ENCODE measurements at places on chromosomes 2 and 18.

DNA sequence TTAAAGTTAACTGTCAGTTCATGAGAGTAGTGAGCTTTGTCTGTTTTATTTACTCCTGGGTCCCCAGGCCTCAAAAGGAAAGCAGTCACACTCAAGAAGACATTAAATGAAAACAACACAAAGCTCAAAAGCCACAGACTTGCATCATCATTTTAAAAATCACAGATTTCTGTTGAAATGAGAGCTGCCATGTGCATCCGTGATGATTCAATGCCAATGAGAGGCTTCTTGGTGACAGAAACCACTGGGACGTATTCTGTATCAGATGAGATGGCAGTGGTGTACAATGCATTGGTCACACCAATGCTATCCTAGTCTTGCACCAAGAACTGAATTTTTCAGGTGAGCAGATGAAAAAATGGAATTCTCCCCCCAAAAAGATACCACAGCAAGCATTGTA, 204.8 kb downstream of the ANAPC1 start:
- DNase-seq, result no peak

DNA sequence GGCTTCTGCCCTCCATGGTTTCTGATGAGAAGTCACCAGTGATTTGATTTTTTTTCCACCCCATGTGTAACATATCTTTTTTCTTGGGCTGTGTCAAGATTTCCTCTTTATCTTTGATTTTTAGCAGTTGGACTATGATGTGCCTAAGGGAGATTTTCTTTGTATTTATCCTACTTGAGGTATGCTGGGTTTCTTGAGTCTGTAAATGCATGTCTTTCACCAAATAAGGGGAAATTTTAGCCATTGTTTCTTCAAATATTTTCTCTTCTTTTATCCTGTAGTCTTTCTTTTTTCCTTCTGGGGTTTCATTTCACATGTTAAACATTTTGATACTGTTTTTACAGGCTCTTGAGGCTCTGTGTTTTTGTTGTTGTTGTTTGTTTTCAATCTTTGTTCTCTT, 33.7 kb upstream of the PLB1 start:
- DNase-seq, result no peak

GRCh38 chr2:10987861-10988260, 76.1 kb downstream of the KCNF1 start:
- DNase-seq, result no peak

GRCh38 chr18:79519751-79520477, 124.2 kb downstream of the NFATC1 start:
- DNase-seq, result no peak

GRCh38 chr2:109196081-109196875, 67.3 kb downstream of the SH3RF3 start:
- DNase-seq, result no peak

GRCh38 chr2:16336491-16336890, 329.1 kb downstream of the CYRIA start:
- no peak for DNase-seq

Data from AG08395 (cell line).